ENCODE measurements at places on chromosomes 1 and 21.

DNA sequence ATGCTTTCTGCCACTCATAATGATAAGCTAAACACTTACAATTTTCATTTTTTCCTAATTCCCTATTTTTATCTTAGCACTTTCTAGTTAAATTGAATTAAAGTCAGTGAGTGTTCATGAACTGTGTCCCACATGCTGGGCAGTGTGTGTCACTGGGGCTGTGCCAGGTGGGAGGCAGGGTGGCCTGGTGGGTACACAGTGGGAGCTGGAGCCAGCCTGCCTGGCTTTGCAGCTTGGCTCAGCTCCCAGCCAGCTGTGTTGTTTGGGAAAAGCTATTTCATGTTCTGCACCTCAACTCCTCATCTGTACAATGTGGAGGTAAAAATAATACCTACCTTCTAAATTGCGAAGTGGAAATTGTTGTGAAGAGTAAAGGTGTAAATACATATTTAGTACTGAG lies 238.4 kb downstream of the PLA2G4A start:
- no peak for DNase-seq

GRCh38 chr21:45067462-45068285 lies 6.7 kb upstream of the ADARB1 start:
- no peak for DNase-seq

- no peak for DNase-seq
Observed at GRCh38 chr1:1537626-1538250, 2.7 kb downstream of the TMEM240 start.

GRCh38 chr1:62355095-62355494 lies 35.9 kb upstream of the KANK4 start:
- no peak for DNase-seq

DNA sequence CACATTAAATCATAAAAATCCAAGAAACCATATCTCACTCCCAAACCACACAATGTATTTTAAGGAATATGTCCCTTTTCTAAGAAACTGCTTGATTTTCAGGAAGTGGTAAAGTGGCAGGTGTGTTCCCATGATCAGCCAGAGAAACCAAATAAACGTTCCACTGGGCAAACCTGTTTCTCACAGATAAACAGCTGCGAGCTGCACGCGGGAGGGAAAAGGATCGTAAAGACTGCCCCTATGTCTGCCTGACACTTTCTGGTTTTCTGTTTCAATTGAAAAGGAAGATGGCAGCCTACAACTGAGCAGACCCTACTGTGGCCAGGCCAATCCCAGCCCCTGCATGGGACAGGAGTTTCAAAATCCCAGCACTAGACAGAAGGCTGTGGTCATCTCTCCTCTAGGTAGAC lies 36.6 kb downstream of the HIVEP3 start:
- DNase-seq = no peak

- DNase-seq = no peak
Observed at GRCh38 chr1:116001739-116002487, 25.6 kb downstream of the SLC22A15 start.

GRCh38 chr1:231866392-231867331 lies 240.1 kb downstream of the DISC1 start:
- peak; percentile 50 for DNase-seq
